NCI-H69 (cell line): ENCODE measurements at places on chromosomes 6 and 20.
A peak's percentile ranks its signal among the peaks of the same experiment; 100 is the strongest.

DNA sequence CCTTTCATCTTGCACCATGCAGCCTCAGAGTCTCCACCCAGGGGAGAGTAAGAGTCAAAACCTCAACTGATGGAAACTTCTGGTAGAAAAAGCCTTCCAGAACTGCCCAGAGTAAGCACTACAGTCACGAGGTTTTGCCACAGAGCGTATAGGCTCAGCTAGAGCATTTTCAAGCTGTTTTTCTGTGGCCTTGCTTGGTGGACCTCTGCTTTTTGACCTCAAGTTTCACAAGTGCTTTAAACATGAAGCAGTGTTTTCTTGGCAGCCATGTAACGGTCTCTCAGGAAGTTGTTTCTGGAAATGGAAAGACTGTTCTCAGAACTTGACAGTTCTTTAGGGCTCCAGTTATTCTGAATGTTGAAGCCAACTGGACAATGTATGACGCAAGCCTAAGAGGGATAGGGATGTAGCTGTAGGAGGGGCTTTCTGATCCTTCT is 146.5 kb downstream of the ZDHHC14 start:
- no peak for DNase-seq

DNA sequence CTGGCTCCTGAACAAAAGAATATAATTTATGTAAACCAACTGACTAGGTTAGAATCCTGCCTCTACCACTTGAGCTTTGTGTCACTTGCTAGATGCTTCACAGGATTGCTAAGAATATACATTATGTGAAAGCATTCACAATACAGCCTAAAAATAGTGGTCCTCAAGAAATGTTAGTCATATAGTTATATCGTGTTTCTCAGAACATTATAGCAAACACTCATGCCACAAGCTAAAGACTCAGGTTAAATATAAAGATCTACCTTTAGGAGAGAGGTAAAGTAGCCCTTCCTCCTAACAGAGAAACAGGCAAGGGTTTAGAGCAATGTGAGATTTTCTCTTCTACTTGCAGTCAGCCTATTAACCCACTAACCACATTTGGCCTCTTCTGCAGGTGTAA is 17.8 kb upstream of the ALDH8A1 start:
- no peak for DNase-seq

- DNase-seq, result no peak
Measured at GRCh38 chr6:47221565-47221964, 88.1 kb downstream of the TNFRSF21 start.

- no peak for DNase-seq
Measured at GRCh38 chr6:12032783-12033573, 20.9 kb downstream of the HIVEP1 start.

- no peak for DNase-seq
Measured at GRCh38 chr20:889932-890463, 26.1 kb downstream of the ANGPT4 start.

DNA sequence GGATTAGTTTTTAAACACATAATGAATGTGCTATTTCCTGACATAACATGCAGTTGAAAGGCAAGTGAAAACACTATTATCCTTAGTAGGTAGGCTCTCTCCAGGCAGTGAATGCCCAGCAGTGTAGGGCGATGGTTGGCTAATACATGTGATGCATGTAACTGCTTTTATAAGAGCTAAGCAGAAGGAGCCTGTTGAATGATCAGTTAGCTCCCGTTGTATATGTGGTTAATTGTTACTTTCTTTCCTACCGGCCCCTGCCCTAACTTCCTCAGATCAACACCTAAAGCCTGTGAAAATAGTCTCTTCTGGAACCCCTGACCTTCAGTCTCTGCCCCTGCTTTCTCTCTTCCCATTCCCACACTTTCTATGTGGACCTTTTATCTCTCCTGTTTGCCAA is 10.5 kb downstream of the SOX4 start:
- DNase-seq, result no peak

GRCh38 chr6:139640448-139640847 is 266.0 kb upstream of the CITED2 start:
- DNase-seq, result no peak

- no peak for DNase-seq
Measured at GRCh38 chr20:44026647-44027342, 112.1 kb downstream of the TOX2 start.

GRCh38 chr20:1892119-1892385 is 3.2 kb upstream of the SIRPA start:
- peak; percentile 35 for DNase-seq

- DNase-seq, result no peak
Measured at GRCh38 chr20:15627501-15627903, 945.7 kb downstream of the KIF16B start.

GRCh38 chr6:2488578-2488977 is 243.2 kb upstream of the GMDS start:
- DNase-seq, result no peak

DNA sequence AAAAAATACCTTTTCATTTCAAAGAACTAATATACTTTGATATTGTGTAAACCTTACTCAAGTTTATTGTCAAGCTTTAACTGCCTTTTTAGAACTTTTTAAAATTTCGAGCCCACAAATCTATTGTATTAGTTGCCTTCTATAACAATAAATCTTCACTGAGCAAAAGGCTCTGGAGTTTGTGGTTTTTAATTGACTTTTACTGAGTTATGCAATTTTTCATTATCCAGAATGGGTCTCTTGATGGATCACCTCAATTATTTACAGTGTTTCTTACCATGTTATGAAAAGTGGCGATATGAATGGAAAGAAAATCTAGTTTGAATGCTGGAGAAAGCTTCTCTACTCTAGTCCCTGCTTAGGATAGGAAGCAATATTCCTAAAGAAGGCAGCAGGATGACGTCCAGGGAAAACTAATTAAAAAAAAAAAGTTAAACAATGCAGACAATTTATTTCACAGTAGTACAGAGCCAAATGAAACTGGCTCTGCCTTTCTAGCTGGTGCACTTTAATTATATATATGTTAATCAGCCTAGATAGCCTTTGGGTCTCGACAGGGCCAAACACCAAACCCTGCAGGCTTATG is 5.0 kb downstream of the ID4 start:
- peak; percentile 35 for DNase-seq

GRCh38 chr6:119671105-119671504 is 321.5 kb upstream of the MAN1A1 start:
- peak; percentile 57 for DNase-seq

- DNase-seq, result no peak
Measured at GRCh38 chr20:25047766-25048165, 10.2 kb downstream of the ACSS1 start.

DNA sequence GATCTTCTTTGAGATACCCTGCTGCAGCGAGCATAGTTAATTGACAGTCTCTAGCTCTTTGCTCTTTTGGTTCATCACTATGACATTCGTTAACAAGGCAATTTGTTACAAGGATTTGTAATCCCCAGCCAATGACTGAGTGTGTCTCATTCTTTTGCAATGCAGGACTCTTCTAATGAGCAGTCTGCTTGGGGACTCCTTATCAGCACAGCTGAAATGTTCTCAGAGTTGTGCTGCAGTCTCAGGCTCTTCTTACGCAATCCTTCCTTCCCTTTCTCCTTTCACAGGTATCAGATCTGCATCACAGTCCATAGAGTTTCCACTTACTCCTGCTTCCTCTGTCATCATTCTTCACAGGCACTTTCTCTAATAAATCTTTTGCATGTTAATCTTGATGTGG is 161.2 kb upstream of the OGFRL1 start:
- peak; percentile 14 for DNase-seq
